ENCODE measurements at places on chromosomes 1 and 21.

GRCh38 chr1:1019122-1019999 lies 559 bp upstream of the AGRN start:
- DNase-seq = peak; percentile 71

- DNase-seq = peak; percentile 55
These were observed 163.8 kb downstream of the COL24A1 start for GRCh38 chr1:85992791-85993190.

- DNase-seq = peak; percentile 2
These were observed 190.5 kb upstream of the C1orf105 start for GRCh38 chr1:172229942-172230341.

DNA sequence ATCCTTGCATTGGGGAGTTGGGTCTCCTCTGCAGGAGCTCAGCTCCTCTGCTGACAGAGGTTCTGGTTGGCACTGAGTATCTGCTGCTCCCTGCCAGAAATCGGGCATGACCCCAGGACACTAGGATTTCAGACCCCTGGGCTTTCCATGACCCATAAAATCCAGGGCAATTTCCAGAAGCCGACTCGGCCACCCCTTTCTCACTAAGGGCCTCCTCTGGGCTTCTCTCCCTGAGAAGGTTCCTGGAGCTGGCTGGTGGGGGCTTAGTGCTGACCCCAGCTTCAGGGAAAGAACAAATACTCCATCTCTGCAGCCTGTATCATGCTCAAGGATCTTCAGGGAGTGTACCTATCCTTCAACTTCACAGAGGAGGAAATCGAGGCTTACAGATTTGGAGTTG lies 603.4 kb downstream of the PTPRU start:
- no peak for DNase-seq

DNA sequence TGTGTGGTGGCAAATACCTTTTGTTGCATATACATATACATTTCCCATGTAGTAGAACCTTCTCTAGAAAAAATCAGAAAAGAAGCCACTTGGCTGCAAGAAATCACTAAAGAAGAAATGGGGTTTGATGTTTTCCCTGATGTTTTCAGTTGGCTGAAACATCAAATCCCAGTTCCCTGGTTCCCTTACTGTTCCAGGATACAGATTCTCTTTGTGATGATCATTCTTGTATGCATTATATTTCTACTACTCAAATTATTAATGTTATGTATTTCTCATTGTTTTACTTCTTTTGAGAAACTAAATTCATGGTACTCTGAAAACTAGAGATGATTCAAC lies 7.6 kb downstream of the RNU1-2 start:
- no peak for DNase-seq

DNA sequence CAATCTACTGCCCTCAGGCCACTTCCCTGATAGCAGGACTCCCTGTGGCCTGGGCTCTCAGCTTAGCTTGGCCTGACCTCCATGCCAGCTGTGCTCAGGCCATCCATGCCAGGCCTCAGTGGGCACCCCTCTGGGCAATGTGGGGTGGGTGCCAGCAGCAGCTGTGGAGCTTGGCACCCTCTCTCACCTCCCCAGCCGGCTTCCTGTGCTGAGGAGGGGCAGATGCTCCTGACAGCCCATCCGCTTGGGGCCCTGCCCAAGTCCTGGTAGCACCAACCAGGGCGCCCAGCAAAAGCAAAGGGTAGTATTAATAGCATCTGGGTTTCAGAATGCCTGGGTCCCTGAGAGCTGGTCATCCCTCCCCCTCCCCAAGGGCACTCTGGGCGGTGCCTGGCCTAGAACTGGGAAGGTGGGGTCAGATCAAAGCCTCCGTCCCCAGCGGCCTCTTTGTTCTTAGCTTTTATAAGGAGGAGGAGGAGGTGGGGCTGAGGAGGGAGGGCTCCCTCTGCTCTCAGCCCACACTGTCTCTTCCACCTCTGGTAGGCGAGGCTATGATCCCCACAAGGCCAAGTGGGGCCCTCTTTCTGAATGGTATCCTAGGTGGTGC lies 6.1 kb downstream of the EFNA4 start:
- DNase-seq = no peak

- no peak for DNase-seq
These were observed 12.4 kb downstream of the EPHA8 start for GRCh38 chr1:22575532-22576149.

GRCh38 chr21:38897532-38898421 lies 92.0 kb downstream of the ETS2 start:
- DNase-seq = no peak

- DNase-seq = peak; percentile 24
These were observed 42.8 kb downstream of the SAMD13 start for GRCh38 chr1:84344286-84344685.

DNA sequence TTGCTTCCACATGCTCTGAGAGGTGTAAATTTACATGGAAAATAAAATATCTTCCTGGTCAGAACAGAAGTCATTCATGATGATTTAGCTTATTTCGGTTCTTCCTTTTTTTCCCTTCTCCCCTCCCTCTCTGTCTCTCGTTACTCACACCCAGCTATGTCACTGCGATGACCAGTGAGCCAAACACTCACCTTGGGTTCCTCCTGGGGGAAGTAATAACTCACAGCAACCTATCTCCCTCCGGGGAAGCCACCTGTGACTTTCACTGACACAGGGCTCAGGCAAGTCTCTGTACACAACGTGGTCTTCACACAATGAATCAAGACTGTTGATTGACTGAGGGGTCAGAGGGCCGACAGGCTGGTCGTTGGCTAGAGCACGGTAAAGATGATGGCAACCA lies 135.3 kb upstream of the VANGL1 start:
- no peak for DNase-seq

DNA sequence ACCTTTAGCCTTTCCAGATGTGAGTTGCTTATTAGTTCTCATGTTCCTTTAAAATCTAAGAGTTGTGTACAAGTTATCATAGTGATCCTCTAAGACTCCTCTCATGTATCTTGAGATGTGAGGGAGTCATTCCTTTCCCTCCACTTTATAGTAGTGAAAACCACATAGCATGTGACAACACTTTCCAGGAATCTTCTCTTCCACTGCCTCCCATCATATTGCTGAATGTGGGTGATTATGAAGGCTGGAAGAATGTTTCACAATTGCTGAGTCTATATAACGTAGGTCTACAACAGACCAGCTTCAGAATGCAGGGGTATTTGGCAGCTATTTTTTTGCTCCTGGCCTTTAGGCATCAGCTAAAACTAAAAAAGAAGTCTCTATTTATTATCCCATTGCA lies 44.7 kb upstream of the LRRC7 start:
- DNase-seq = peak; percentile 1

- peak; percentile 48 for DNase-seq
These were observed 8.0 kb upstream of the RNPC3 start for GRCh38 chr1:103517380-103518047.
